Activated T-helper 1 cell treated with anti-CD3 and anti-CD28 coated beads, Interleukin-12 subunit alpha, Interleukin-12 subunit beta, Interleukin-2, Interleukin-4 antibody, amounts not matched to agents 30 ng/mL and 10 ng/mL and 1 ng/mL, durations not matched to agents 14 hours and 24 hours and 36 hours (primary cell): ENCODE measurements at places on chromosomes 12 and 14.

GRCh38 chr14:101834800-101835547, 73.5 kb downstream of the PPP2R5C start:
- peaks cover 50% of the 10 kb centered on the region for H3K4me1 ChIP-seq
- peaks cover 17% of the 10 kb centered on the region for H3K36me3 ChIP-seq
- H3K4me3 ChIP-seq, result no peak overlapping the region
- no peak overlapping the region for H3K27ac ChIP-seq
- no peaks in the 10 kb centered on the region for H3K27me3 ChIP-seq

GRCh38 chr14:77503138-77503537, 4.5 kb upstream of the ISM2 start:
- peaks cover 12% of the 10 kb centered on the region for H3K36me3 ChIP-seq
- DNase-seq, result no peak
- H3K27ac ChIP-seq, result no peak overlapping the region
- H3K4me1 ChIP-seq, result peaks cover under 1% of the 10 kb centered on the region
- H3K4me3 ChIP-seq, result no peak overlapping the region

DNA sequence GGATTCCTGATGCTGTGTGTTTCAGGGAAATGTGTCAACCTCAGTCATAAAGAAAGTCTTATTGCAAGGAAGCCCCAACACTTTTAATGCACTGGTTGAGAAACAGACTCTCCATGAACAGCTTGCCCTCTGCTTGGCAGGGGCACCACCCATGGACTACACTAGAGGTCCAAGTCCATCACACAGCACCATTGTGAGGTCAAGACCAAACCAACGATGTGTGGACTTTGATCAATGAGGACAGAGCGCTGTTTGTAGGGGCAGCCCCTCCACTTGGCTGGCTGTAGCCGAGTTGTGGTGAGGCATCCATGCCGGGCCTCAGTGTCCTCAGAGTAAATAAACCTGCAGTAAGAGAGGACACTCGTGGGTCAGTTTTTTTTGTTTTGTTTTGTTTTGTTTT, 29.8 kb downstream of the ZFYVE21 start:
- H3K27ac ChIP-seq, result no peak overlapping the region
- H3K27me3 ChIP-seq, result peaks cover 2% of the 10 kb centered on the region
- H3K4me1 ChIP-seq, result peaks cover 6% of the 10 kb centered on the region

DNA sequence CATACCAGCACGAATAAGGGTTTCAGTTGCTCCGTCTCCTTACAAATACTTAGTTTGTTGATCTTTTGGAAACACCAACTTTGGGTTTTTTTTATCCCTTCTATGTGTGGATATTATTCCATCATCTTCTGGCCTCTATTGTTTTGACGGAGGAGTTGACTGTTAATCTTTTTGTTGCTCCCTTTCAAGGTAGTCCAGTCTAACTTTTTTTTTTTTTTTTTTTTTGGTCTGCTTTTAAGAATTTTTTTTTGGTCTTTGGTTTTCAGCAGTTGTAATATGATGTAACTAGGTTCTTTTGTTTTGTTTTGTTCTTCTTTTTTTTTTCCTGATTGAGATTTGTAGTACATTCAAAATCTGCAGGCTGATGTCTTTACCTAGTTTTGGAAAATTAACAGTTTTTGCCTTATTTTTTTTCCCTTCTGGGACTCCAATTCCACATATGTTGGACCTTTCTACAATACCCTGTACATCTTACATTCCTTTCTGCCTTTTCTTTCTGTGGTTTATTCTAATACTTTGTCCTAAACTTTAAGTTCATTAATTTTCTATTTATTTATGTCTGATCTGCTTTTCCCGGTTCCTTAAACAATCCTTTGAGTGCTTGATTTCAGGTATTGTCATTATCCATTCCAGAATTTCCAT, 54.9 kb downstream of the DNAH10 start:
- no peak overlapping the region for H3K27ac ChIP-seq
- no peaks in the 10 kb centered on the region for H3K4me1 ChIP-seq
- DNase-seq, result no peak
- H3K36me3 ChIP-seq, result no peaks in the 10 kb centered on the region

- H3K27ac ChIP-seq, result no peak overlapping the region
- H3K4me3 ChIP-seq, result no peak overlapping the region
- H3K4me1 ChIP-seq, result no peaks in the 10 kb centered on the region
- H3K27me3 ChIP-seq, result no peaks in the 10 kb centered on the region
- DNase-seq, result no peak
- no peaks in the 10 kb centered on the region for H3K36me3 ChIP-seq
Measured at GRCh38 chr14:101373690-101374295, 187.5 kb upstream of the DIO3 start.
